Mesothelial cell of epicardium (in vitro differentiated cells): ENCODE measurements at places on chromosomes 6 and 20. TPM values are rescaled to one million over a fixed set of nuclear protein-coding genes. Genes with fewer than 3 reads are reported as not detected.

DNA sequence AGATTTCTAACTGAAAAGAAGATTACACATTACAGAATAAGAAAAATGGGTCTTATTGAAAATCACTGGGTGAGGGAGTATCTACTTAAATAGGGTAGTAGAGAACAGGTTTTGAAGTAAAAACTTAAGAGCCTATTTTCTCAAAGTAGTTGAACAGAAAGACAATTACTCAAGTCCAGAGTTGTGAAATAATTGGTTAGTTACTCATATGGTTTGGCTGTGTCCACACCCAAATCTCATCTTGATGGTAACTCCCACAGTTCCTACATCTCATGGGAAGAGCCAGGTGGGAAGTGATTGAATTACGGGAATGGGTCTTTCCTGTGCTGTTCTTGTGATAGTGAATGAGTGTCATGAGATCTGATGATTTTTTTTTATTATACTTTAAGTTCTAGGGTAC is 1035.3 kb upstream of the GJE1 start:
- DNase-seq = no peak

GRCh38 chr20:14902432-14903089 is 565.1 kb upstream of the FLRT3 start:
- DNase-seq = no peak

Gene TBP
- total RNA-seq = 20.9 to 24.1 TPM (median 23.5 TPM) in 3 replicates

DNA sequence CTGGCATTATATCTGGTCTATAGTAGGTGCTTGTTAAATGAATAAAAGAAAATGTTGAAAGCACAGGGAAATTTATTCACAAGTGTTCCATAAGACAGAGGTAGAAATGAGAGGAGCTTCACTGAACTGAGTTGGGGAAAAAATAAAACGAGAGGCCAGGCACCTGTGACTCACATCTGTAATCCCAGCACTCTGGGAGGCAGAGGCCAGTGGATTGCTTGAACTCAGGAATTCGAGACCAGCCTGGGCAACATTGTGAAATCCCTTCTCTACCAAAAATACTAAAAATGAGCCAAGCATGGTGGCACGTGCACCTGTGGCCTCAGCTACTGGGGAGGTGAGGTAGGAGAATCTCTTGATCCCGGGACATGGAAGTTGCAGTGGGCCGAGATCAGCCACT is 28.1 kb upstream of the IBTK start:
- DNase-seq = no peak

Gene ULBP2
- 0.23 to 0.42 TPM (median 0.24 TPM) in 3 replicates for total RNA-seq

Gene LPA
- total RNA-seq = 0.93 to 2.0 TPM (median 1.3 TPM) in 3 replicates

- no peak for DNase-seq
These were observed 18.4 kb downstream of the SLC22A23 start for GRCh38 chr6:3438190-3439167.

- no peak for DNase-seq
These were observed 50.4 kb downstream of the PDE7B start for GRCh38 chr6:135901774-135902524.

DNA sequence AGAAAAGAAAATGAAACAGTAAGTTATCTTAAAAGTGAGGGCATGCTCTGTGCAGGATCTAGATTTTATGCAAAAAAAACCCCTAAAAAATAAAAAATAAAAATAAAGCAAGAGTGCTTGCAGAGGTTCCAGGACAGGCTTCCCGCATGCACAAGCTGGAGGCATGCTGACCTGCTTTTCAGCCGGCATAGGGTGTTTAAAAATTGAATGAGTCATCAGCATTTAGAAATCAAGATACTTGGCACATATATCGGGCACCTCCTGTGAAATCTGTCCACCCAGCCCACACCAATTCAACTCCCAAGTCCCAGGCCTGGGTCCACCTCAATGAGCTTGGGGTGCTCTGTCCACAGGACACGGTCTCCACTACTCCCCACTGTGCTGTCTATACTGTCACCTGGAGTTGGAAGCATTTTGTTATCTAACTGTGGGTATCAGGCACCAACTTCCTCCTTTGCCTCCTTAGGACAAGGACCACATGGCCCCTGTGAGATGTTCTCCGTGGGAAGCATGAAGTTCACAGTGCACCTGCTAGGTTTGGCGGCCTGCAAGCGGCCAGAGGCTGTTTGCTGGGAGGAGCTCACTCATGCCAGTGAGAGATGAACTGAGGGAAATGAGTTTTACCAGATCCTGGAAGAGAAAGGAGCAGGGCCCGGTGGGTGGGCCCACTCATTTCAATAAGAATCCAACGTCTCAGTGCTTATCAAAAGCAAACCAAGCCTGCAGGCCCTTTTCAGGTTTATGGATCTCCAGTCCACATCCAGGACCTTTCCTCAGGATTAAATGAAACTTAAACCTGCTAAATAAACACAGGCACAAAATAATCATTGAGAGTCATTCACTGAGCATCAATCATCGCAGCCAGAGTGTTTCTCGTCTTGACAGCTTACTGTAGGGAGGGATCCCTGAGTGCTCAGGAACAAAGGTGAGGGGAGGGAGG is 121.1 kb downstream of the FOXA2 start:
- no peak for DNase-seq
